Head of caudate nucleus (tissue), 42 donors: ENCODE measurements at places on chromosomes 13 and 19.

GRCh38 chr19:5068233-5069072 is 99.5 kb downstream of the KDM4B start:
- DNase-seq, result no peak

- DNase-seq, result no peak
Observed at GRCh38 chr19:29563486-29564101, 37.8 kb downstream of the VSTM2B start.

DNA sequence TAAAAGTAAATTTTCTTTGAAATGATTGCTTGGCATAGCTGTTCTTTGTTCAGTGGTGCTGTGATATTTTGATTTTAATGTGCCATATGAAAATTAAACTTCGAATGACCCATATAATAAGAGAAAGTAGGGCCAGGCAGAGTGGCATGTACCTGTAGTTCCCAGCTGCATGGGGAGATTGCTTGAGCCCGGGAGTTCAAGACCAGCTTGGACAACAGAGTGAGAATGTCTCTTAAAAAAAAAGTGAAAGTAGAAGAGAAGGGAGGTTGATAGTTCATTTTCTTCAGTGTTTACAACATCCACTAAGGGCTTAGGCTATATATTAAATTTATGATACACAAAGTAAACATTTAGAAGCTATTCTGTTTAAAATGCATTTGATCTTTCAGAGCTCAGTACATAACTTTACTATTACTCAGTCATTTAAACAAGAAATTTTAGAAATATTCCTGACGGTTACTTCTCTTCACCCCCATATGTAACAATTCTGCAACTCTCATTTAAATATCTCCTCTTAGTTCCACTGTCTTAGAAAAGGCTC is 17.2 kb upstream of the RFC3 start:
- no peak for DNase-seq

GRCh38 chr13:100203696-100204367 is 114.9 kb downstream of the PCCA start:
- DNase-seq, result no peak

DNA sequence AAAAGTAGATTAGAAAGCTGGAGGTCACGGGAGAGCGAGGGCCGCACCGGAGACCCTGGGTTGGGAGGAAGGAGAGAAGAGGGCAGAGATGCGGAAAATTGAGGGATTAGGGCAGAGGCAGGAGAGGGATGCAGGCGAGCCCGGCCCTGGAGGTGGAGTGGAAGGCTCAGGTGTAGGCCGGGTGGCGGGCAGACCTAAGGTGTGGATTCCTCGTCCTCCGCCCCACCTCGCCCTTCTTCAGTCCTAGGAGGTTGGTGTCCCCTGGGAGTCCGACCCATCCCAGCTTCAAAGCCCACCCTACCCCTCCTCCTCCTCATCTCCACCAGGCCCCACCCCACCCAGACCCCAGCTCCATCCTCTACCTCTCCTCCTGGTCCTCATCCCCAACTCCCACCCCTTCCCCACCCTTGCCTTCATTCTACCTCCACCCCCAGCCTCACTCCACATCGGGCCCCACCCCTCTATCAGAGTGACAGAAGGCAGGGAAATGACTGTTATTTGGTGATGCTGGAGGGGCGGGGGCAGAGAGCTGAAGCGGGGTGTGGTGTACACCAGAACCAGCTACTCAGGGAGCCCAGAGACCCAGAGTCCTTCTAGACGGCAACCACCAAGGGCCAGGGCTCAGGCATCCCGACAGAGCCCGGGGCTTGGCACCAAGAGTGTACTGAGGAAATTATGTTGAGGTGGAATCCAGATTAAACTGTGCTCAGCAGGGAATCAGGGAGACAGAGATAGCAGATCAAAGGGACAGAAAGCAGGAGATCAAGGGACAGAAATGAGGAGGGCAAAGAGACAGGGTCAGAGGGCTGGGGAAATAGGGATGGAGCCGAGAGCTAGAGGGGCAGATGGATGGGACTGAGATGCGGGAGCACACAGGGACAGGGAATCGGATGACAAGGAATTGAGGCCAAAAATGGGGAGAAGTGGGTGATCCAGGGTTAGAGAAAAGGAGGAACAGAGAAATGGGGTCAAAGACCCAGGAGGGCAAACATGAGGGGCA is 6.4 kb downstream of the ERFL start:
- no peak for DNase-seq

DNA sequence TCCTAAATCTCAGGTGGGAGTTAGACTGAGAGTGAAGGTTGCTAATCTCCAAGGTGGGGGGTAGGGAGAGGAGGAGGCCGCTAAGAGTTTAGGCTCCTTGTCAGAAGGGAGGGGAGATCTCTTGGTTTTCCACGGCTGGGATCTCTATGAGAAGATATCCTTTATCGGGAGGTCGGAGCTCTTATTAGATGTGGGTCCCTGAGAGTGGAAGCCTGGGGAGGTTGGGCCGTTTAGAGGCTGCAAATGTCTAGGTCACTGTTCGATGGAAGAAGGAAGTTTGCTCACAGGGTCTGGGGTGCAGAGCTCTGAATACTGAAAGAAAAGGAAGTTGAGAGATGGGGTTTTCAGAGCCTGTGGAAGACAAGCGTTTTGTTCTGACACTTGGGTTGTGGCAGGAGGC is 3.8 kb downstream of the MYADM start:
- DNase-seq, result no peak

DNA sequence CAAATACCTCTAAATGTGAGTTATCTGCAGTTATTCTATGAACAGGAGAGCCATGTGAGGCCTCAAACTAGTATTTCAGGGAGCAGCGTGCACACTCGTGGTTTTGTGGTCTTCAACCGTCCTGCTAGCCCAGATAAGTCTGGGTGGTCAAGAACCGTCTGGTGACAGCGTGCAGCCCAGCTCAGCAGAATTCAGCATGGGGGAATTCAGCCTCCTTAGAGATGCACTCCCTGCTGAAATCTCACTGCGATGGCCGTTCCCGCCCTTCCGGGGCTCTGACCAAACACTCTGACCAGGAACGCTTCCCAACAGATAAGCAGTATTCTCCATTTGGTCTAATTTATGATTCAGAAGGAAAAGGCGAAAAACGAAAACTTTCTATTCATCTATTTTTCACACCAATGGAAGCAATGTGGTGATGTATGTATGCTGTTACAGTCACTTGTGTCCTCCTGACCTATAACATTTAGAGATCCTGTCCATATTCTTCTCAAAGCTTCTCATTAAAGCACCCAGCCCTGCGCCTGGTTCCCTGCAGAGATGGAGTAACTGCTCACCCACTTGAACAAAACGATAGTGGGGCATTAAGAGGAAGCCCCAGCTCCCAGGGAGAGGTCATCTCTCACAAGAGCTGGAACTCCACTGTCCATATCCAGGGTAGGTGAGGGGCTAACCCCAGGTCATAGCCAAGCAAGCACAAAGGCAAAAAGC is 2.9 kb downstream of the ANKRD27 start:
- no peak for DNase-seq

- DNase-seq, result no peak
Observed at GRCh38 chr19:33497778-33498175, 23.8 kb downstream of the PEPD start.

DNA sequence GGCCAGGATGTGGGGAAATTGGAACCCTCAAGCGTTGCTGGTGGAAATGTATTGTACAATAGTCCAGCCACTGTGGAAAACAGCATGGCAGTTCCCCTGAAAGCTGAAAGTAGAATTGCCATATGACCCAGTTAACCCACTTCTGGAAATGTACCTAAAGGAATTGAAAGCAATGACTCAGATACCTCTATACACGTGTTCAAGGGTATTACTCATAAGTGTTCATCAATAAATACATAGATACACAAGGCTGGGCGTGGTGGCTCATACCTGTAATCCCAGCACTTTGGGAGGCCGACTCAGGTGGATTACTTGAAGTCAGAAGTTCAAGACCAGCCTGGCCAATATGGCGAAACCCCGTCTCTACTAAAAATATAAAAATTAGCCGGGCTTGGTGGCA is 71.9 kb upstream of the IRS2 start:
- DNase-seq, result no peak

DNA sequence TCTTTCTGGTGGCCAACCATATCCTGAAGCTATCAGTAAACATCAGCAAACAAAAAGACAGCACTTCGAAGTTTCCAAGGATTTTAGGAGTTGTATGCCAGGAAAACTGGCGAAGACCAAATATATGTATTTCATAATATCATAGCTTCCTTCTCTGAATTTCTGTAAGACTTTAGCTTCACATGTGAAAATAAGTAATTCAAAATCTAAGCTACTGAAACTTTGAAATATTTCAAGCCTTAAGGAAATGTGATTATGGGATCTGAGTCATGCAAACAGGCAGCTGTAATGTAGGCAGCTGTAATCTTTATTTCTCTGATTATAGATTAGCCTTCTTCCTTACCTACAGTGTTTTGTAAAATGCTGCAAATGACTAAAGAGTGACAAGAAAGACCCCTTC is 70.7 kb upstream of the ANKRD10 start:
- no peak for DNase-seq

DNA sequence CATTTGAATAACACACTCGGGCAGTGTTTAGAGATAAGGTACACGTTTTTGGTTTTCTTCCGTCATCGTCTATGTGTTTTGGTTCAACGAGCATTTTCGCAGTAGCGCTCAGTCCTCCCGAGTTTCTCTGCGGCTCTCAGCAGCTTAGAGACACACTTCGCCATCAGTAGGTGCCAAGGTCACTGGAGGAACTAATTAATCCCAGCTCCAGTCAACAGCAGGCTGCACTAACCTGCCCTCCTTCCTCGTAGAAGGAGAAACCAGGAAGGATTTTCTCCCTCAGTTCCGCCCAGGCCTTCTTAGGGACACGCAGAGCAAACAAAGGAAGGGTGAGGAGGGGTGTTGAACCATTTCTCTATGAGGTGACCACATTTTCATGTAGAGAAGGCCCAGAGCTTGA is 12.6 kb downstream of the MBNL2 start:
- no peak for DNase-seq

DNA sequence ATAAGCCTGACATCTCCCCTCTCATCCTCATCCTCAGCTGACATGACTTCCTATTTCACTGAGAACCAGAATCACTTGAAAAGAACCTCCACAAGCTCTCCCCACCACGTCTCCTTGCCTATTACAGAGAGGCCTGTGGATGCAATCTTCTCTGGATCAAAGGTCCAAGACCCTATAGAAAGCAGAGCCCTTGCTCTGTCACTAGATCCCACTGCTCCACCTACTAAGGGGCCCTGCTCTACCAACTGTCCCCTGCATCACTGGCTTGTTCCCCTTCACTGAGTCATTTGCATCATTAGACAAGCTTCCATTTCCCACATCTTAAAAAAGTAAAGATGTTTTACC is 40.8 kb downstream of the RCBTB2 start:
- DNase-seq, result no peak

GRCh38 chr19:12937093-12937926 is 1.1 kb upstream of the CALR start:
- no peak for DNase-seq

GRCh38 chr19:19546751-19547162 is 8.7 kb downstream of the CILP2 start:
- DNase-seq, result no peak
